NCI-H1092 (cell line): ENCODE measurements at places on chromosomes 2 and 18.

DNA sequence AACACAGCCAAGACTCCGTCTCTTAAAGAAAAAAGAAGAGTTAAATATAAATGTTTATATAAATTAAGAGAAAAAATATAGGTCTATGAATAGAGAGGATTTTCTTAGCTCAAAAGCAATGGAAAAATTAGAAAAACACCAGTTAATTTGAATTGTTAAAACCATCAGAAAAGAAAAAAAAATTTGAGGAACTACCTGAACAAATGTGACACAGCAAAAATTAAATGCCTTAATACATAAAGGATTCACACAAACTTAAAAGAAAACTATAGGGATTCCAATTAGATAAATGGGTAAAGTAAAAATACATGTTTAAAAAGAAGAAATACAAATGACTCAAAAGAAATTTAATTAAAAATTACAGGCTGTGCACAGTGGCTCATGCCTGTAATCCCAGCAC lies 147.9 kb upstream of the DNMT3A start:
- no peak for DNase-seq

DNA sequence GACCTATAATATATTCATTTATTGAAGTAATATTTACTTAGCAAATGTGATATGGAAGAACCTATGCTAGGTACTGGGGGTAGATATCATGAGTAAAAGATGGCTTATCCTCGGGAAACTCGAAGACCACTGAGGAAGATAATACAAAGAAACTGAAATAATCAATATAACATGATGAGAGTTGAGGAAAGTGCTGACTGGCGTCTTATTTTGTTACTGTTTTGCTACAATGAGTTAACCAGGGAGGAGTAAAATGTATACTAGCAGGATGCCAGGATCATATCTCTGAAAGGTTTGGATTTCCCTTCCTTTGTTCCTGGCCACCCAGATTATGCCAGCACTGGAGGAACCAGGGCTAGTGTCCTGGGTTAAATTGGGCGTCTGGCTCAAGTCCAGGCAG lies 111.7 kb upstream of the SPATS2L start:
- no peak for DNase-seq

DNA sequence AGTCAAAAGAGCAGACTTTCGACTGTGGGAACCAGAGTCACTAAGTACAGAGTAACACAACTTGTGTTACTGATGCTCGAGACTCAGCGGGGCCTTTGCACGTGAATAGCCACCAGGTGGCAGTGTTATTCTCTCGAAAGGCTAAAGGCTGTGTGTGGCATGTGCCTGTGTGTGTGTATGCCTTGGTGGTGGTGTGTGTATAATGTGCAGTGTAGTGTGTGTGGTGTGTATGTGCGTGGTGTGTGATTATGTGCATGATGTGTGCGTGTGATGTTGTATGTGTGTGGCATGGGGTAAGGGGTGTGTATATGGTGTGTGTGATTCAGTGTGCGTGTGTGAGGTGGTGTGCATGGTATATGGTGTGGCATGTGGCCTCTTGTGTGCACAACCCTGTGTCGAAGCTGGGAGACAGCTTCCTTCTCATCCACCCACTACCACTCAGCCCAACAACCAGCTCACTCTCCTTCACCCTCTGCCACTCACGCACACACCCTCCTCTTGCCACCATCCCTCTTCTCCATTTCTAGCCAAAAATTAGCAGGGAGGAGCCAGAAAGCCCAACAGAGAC lies 83.0 kb upstream of the ZNF532 start:
- peak; percentile 79 for DNase-seq

DNA sequence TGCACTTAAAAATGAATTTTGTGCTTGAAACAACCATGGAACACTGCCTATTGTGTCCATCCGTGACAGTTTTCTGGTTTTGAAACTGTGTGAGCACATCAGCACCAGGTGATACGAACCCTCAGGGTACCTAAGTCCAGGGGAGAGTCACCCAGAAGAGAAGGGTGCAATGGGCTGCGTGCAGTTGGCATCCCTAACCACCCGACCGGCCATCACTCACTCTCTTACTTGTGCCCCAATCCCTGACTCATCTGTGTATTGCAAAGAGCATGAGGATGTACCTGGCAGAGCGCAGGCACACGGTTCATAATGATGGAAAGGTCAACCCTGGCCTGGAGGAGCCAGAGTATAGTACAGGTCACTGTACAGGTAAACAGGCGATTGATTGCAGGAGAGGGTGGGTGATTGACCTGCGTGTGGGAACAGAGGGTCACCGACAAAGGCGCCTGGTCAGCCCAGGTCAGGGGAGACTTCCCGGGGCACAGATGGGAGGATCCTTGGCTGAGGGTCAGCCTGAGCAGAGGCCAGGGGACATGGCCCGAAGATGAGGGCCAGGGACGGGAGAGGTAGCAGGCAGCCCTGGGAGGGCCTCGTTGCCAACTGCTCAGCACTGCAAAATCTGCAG lies 160.3 kb downstream of the SEPTIN10 start:
- no peak for DNase-seq

DNA sequence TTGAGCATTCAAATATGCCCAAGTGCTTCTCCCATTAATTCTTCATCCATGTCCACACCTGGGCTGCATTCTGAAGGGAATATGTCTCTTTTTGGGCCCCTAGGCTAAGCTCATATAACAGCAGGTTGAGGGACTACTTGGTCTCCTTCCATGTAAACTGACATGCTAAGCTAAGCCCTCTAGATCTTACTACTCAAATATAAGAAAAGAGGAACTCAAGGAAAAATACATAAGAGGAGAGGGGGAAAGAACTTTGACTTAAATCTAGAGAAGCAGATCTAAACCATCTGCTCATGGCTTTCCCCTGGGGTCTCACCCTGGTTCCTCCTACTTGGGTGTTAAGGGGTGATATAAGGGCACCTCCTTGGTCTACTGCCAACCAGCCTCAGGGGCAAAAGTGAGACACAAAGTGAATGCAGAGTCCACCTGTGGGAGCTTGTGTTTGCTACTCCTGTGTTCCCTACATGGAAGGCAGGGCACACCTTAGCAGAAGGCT lies 19.8 kb upstream of the NFU1 start:
- no peak for DNase-seq
